ENCODE measurements at places on chromosomes 12 and 14.
A peak's percentile ranks its signal among the peaks of the same experiment; 100 is the strongest.

DNA sequence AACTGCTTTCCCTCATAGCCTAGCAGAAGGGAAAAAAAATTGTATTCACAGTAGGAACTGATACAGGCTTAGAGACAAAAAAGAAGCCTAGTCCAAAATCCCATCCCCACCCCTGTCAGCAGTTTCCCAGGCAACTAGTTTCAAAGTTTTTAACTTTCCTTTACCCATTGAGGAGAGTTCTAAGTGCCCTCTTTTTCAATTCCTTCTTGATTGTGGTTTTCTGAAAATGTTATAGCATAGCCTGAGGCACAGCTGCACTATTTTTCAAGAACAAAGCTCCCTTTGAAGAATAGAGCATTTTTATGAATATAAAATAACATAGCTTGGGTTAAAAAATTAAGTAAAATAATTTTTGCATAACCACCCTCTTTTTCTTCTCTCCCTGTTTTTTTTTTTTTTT, 81.6 kb downstream of the IPO8 start:
- no peak for DNase-seq

GRCh38 chr14:55438066-55438683, 2.2 kb downstream of the TBPL2 start:
- DNase-seq: no peak

- DNase-seq: no peak
Measured at GRCh38 chr12:95763809-95764253, 26.7 kb downstream of the NTN4 start.

DNA sequence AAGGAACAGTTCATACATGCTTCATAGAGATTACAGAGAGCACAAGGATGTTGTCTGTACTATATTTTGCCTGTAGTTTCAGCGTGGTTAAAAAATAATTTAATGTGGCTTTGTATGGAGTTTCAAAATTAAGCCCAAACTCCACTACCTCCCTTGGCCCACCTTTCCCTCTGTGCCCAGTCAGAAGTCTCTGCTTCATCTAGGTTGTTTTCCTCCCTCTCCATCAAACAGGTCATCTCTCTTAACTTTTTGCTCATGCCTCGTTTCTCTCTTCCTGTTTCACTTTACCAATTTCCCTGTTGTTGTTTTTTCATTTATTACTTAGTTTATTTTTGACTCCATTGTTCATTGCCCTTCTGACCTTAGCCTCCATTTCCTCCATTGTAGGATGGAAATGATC, 94.9 kb upstream of the NEDD1 start:
- no peak for DNase-seq

DNA sequence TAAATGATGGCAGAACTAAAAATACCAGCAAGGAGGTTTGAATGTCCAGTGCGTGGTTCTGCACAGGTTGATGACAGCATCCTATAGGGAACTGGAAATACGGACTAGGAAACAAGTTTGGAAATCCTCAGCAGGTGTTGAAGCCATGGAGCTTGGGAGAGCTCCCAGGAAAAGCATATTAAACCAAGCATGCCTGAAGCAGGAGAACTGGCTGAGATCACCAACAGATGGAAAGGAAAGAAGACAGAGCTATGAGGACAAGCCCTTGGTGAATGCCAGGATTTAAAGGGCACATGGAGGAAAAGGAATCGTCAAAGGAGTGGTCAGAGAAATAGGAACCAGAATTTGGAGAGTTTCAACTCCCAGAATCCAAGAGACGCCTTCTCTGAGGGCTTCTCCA, 21.2 kb upstream of the ELK3 start:
- DNase-seq: no peak

- no peak for DNase-seq
Measured at GRCh38 chr12:67609226-67609870, 39.2 kb upstream of the DYRK2 start.

DNA sequence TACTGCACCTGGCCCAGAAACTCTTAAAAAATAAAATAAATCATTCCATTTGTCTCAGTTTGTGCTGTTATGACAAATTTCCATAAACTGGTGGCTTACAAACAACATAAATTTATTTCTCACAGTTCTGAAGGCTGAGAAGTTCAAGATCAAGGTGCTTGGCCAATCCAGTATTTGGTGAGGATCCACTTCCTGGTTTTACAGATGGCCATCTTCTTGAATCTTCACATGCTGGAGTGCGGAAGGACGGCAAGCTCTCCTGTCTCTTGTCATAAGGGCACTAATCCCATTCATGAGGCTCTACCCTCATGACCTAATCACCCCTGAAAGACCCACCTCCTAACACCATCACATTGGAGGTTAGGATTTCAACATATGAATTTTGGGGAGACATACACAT, 29.9 kb upstream of the MYBPC1 start:
- DNase-seq: no peak

- DNase-seq: no peak
Measured at GRCh38 chr14:83208341-83208740, 1674.7 kb upstream of the SEL1L start.

GRCh38 chr14:99899578-99900178, 106.5 kb downstream of the EML1 start:
- no peak for DNase-seq

DNA sequence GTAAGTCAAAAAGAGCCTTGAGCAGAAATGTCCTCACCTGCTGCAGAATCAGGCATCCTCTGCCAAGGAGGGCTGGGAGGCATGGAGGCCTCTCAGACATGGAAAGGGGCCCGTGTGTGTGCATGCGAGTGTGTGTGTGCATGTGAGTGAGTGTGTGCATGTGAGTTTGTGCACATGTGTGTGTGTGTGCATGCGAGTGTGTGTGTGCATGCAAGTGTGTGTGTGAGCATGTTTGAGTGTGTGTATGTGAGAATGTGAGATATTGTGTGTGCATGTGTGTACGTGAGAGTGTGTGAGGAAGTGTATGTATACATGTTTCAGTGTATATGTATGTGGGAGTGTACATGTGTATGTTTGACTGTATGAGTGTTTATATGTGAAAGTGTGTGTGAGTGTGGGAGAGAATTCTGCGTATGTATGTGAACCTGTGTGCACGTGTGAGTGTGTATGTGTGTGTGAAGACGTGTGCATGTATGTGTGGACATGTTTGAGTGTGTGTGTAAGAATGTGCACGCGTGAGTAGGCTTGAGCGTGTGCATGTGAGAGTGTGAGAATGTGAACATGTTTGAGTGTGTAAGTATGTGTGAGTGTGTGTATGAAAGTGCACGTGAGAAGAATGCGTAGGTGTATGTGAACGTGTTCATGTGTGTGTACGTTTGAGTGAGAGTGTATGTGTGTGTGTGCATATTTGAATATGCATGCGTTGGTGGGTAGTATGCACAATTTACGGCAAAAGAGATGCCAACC, 90.8 kb downstream of the TBX5 start:
- no peak for DNase-seq

DNA sequence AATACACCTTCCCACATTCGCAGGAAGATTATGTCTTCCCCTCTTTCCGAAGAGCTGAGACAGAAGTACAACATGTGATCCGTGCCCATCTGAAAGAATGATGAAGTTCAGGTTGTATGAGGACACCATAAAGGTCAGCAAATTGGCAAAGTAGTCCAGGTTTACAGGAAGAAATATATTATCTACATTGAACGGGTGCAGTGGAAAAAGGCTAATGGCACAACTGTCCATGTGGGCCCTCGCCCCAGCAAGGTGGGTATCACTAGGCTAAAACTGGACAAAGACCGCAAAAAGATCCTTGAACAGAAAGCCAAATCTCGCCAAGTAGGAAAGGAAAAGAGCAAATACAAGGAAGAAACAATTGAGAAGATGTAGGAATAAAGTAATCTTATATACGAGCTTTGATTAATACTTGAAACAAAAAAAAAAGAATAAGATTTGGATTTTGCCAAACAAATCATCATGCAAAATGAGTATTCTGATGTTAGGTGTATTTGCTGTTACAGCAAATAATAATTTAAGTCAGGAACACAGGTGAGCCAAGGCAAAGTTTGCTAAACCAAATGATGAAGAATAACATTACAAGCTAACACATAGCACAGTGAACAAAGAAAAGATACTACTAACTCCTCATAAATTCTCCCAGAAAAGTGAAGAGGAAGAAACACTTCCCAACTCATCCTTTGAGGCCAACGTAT, 30.6 kb downstream of the FAM186A start:
- no peak for DNase-seq

DNA sequence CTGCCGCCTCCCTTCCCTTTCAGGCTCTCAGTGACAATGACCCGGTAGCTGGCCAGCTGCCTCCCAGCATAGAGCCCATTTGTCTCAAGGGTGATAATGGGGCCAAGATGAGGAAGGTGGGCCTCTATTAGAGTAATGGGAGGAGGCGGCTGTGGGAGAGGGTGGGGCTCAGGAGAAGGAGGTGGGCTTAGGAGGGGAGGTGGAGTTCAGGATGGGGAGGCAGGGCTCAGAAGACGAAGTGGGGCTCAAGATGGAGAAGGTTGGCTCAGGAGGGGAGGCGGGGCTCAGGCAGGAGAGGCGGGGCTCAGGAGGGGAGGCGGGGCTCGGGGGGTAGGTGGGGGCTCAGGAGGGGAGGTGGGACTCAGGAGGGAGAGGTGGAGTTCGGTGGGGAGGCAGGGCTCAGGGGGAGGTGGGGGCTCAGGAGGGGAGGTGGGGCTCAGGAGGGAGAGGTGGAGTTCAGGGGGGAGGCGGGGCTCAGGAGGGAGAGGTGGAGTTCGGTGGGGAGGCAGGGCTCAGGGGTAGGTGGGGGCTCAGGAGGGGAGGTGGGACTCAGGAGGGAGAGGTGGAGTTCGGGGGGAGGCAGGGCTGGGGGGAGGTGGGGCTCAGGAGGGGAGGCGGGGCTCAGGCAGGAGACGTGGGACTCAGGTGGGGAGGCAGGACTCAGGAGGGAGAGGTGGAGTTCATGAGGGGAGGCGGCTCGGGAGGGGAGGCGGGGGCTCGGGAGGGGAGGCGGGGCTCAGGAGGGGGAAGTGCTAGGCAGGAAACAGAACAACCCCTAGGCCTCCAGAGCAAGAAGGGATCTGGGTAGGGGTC, 36.8 kb downstream of the IQSEC3 start:
- no peak for DNase-seq

DNA sequence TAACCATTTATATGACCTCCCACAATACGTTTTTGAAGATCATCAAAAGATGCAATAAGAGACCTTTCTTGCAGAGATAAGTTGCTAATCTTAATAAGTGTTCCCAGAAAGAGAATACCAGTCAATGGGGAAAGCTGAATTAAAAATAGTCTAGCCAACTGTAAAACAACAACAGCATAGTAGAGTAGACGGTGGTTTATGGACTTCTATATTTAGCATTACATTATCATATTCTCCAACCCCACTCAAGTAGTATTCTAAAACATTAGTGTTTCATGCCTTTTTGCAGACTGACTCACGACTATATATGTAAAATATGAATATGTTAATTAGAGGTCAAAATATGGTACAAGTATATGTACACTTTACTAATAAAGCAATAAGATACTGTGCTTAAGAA, 218.9 kb downstream of the MED13L start:
- DNase-seq: no peak

GRCh38 chr12:39037115-39037514, 131.7 kb upstream of the CPNE8 start:
- DNase-seq: no peak

DNA sequence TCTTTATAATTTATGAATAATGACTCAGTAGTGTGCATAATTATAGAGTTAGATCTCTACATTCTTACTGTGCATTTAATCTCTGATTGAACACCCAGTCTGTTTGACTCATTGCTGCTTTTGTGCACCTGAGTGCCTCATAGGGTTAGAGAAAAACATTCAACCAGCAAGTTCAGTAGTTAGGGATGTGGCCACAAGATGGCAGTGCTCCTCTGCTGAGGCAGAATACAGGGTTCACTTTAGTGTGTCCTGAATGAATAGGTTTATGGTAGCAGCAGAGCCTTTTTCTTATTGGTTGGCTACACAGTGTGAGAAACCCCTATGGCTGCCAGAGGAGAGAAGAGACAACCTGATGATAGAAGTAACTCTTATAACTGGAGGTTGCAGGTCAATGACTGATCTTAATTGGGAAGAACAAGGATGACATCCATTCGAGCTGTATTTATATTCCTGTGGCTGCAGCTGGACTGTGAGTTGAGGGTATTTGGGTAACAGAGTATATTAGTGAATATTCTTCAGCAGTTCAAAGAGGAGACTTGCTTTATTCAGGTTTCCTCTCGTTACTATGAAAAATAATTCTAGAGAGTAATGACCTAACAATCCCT, 194.9 kb upstream of the OR4E1 start:
- peak; percentile 85 for DNase-seq

DNA sequence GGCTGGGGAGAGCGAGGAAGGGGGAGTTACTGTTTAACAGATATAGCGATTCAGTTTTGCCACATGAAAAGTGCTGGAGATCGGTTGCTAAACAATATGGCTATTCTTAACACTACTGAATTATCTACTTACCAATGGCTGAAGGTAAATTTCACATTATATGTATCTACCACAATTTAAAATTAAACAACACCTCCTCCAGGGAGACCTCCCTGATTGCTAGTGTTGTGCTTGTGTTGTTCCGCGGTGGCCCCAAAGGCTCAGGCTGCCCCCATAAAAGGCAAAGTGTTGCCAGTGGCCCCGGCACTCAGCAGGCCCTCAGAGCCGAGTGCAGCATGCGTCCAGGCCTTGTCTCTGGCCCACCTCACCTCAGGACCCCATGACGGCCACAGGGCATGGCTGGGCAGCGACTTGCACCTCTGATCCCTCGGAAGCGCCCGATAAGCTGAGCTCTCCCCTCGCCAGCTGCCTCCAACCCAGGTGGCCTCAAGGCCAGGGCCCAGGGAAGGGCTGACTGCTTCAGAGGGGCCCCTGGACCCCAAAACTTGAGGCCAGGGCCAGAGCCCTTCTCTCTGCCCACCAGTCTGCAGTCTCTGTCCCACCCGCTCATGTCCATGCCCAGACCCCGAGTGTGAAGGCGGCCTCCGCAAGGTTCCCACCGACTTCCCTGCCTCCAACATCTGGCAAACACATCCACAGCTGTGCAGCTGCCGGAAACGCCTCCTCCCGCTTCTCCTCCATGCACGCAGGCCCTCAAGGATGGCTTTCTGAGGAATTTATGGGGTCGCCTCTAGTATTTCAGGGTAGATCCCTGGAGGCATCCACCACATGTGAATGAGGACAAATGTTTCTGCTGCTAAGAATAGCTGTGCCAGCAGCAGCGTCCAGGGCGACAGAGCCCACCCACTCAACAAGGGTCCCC, 60.0 kb downstream of the NCOR2 start:
- no peak for DNase-seq

DNA sequence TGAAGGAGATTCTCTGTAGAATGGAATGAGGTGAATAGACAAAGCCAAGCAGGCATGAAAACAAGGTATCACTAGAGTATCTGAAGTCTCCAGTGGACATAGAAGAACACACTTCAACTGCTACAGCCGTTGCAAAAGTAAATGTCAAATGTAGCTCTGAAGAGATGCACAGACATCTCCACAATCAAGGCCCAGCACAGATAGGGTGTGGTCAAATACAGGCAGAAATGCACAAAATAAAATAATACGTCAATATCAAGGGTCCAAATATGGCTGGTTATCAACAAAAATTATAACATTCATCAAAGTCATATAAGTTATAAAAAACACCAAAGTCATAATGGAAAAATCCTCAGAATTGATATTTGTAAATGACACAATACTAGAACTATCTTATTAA, 1107.3 kb downstream of the TMEM121 start:
- DNase-seq: no peak

- no peak for DNase-seq
Measured at GRCh38 chr12:104155711-104156555, 17.9 kb upstream of the NFYB start.

- DNase-seq: no peak
Measured at GRCh38 chr14:75634848-75635247, 25.8 kb downstream of the ERG28 start.

- no peak for DNase-seq
Measured at GRCh38 chr12:26659930-26660329, 173.1 kb downstream of the ITPR2 start.

Data from stimulated activated CD8-positive, alpha-beta memory T cell treated with anti-CD3 and anti-CD28 coated beads, Interleukin-4, amount 100 ng/mL, for 48 hours (primary cell).